ENCODE measurements at places on chromosomes 3 and 15.
A peak's percentile ranks its signal among the peaks of the same experiment; 100 is the strongest.

DNA sequence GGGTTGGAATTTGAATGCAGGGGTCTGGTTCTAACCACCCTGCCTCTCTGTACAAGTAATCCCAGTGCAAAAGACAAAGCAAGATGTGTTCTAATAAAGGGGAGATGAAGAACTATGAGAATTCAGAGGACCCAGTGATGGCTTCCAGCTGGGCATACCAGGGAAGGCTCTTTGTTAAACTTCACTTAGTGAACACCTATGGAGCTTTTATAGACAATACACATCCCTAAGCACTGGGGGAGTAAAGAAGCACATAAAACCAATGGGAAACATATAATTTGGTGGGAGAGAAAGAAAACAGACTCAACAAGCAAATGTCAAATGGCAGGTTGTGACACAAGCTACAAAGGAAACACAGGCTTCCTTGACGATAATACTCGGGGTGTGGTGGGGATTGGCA is 47.9 kb upstream of the RNU6-1 start:
- no peak for DNase-seq

DNA sequence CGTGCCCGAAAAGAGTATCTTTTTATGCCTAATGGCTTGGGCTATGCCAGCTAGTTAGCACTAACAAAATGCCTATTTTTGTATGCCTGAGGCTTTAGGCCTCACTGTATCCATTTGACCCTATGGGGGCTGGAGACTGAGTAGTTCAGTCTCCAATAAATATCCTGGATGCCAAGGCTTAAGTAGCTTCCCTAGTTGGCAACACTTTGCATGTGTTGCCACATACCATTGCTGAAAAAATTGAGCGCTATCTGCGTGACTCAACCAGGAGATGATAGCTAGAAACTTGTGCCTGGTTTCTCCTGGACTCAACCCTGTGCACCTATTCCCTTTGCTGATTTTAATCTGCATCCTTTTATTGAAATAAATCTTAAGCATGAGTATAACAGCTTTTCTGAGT is 58.4 kb upstream of the ATP2C1 start:
- no peak for DNase-seq

- no peak for DNase-seq
Measured at GRCh38 chr15:66771351-66771650, 69.3 kb downstream of the SMAD6 start.

GRCh38 chr3:188465311-188465710 is 311.4 kb downstream of the LPP start:
- DNase-seq: no peak

DNA sequence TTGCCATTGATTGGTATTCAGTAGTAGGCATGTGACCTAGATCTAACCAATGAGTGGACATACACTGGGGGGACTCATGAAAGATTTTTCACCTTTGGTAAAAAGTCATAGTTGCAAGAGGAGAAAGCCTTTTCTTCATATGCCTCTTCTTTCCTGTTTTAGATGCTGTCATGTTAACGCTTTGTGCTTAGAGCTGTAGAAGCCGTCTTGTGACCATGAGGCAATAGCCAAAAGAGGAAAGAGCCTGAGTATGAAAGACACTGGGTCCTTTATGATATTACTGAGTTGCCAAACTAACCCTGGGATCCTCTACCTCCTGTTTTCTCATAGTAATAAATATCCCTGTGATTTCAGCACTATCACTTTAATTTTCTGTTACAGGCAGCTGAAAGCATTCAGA is 396.0 kb downstream of the FHIT start:
- no peak for DNase-seq

GRCh38 chr15:99158626-99159412 is 53.9 kb downstream of the SYNM start:
- no peak for DNase-seq

GRCh38 chr15:66753687-66754377 is 51.8 kb downstream of the SMAD6 start:
- DNase-seq: no peak

DNA sequence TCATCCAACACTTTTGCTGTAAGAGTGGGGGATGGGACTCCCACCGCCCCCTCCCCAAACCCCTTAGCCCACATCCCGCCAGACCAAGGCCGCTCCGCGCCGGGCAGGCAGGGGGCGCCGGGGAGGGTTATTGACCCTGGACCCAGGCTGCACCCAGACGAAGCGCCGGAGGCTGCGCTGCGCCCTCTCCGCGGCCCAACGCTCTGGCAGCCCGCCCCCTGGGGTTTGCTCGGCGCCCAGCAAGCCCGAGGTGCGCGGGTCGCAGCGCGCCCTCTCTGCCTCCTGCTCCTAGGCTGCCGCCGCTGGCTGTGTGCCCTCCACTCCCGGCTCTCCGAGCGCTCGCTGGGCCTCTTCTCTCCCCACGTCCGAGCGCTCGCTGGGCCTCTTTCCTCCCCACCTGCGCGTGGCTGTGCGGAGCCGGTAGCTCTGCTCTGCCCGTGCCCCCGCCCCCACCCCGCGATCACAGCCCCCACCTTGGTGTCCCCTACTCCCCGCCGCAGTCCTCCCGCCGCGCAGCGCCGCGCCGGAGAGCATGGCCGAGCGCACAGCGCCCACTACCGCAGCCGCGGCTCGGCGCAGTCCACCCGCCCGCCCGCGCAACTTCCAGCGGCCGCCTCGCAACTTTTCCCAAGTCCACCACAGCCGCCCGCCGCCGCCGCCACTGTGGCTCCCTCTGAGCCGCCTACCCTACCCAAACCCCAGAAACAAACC is 1.2 kb downstream of the MECOM start:
- peak; percentile 22 for DNase-seq

Data from CD4-positive, alpha-beta T cell treated with Interleukin-17A for 1 hour (primary cell).